A549 treated with ZK216348 at 1 μM for 4 hours (cell line): ENCODE measurements at places on chromosomes 2 and 18. TPM values are rescaled to one million over a fixed set of nuclear protein-coding genes. Genes with fewer than 3 reads are reported as not detected.

Gene NCKAP1
- total RNA-seq: 72.7 to 111 TPM (median 93.6 TPM) in 5 replicates

Gene ECEL1
- 0.07 to 0.31 TPM (median 0.21 TPM) in 4 of 5 replicates, not detected in the other for total RNA-seq

Gene HOXD3
- total RNA-seq: 0.14 to 0.32 TPM in 2 of 5 replicates, not detected in the others

Gene HOXD1
- total RNA-seq: 0.18 to 0.28 TPM (median 0.24 TPM) in 4 of 5 replicates, not detected in the other
